ENCODE measurements at places on chromosomes 7 and 10. TPM values are rescaled to one million over a fixed set of nuclear protein-coding genes. Genes with fewer than 3 reads are reported as not detected.

FFAR4 gene
- not detected for total RNA-seq

GRCh38 chr10:71378336-71379117 lies 18.2 kb upstream of the CDH23 start:
- no peak for DNase-seq

UNCX gene
- total RNA-seq, result not detected

SPRN gene
- total RNA-seq, result not detected

GIMAP1 gene
- total RNA-seq, result not detected

DNA sequence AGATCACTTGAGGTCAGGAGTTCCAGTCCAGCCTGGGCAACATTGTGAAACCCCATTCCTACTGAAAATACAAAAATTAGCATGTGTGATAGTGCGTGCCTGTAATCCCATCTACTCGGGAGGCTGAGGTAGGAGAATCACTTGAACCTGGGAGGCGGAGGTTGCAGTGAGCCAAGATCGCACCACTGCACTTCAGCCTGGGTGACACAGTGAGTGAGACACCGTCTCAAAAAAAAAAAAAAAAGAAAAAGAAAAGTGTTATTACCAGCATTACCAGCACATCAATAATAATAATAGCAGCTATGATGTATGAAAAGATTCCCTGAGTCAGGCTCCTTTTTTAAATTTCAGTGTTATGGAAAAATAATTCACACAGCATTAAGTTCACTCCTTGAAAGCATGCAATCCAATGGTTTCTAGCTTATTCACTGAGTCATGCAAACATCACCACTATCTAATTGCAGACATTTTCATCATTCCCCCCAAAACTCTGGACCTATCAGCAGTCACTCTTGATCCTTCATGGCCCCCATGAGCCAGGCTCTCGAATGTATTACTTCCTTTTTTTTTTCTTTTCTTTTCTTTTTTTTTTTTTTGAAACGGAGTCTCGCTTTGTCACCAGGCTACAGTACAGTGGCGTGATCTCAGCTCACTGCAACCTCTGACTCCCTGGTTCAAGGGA lies 228.4 kb downstream of the FANK1 start:
- no peak for DNase-seq

RSPH10B2 gene
- not detected for total RNA-seq

CEP41 gene
- 16.5 TPM for total RNA-seq

GRCh38 chr10:62024026-62024701 lies 122.7 kb downstream of the ARID5B start:
- no peak for DNase-seq

DNA sequence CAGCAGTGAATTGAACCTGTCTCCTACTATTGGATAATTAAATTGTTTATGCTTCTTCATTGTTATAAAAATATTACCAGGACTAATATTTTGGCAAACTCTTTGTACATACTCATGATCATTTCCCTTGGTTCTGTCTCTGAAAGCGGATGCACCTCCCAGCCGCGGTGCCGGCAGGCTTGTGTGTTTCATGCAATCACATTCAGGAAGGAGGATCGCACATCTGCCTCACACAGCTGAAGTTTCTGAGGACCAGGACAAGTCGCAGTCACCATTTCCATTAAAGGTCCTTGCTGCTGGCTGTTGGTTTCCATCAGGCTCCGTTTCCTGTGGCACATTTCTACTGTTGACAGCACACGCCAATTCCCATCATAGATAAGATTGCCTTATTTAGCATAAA lies 117.8 kb upstream of the SHH start:
- DNase-seq, result no peak
